ENCODE measurements at places on chromosomes 11 and 22.
A peak's percentile ranks its signal among the peaks of the same experiment; 100 is the strongest.

GRCh38 chr22:45964372-45964771 lies 12.6 kb downstream of the WNT7B start:
- DNase-seq = no peak

- DNase-seq = no peak
These were observed 23.6 kb downstream of the FLI1 start for GRCh38 chr11:128717516-128717915.

DNA sequence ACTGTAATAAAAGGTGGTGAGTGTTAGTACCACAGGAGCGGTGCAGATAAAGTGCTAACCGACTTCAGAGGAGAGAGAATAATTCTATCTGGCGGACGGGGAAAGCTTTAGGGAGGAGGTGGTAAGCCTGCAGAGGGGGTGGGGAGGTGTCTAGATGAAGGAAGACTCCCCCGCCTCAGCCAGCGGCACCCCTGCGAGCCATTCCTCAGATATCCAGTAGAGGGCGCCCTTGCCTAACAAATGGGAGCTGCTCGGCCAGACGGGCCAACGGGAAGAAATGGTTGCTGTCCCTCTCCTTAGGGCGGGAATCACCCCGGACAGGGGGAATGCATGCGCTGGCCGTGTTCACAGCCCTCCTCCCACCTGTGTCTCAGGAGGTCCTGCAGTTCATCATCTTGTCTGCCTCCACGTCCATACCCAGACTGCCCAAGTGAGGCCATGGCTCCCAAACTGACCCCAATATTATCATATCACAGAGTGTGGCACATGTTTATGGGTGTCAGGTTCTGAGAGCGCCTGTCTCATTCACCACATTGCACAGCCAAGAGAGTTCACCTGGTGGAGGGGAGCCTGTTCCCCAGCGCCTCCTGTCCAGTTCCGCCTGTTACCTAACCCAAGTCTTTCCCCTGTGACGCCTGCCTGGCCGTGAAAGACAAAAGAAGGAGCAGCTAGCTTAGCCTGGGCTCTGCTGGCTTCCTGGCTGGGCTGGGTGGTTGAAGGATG lies 85.5 kb downstream of the ST3GAL4 start:
- peak; percentile 12 for DNase-seq

DNA sequence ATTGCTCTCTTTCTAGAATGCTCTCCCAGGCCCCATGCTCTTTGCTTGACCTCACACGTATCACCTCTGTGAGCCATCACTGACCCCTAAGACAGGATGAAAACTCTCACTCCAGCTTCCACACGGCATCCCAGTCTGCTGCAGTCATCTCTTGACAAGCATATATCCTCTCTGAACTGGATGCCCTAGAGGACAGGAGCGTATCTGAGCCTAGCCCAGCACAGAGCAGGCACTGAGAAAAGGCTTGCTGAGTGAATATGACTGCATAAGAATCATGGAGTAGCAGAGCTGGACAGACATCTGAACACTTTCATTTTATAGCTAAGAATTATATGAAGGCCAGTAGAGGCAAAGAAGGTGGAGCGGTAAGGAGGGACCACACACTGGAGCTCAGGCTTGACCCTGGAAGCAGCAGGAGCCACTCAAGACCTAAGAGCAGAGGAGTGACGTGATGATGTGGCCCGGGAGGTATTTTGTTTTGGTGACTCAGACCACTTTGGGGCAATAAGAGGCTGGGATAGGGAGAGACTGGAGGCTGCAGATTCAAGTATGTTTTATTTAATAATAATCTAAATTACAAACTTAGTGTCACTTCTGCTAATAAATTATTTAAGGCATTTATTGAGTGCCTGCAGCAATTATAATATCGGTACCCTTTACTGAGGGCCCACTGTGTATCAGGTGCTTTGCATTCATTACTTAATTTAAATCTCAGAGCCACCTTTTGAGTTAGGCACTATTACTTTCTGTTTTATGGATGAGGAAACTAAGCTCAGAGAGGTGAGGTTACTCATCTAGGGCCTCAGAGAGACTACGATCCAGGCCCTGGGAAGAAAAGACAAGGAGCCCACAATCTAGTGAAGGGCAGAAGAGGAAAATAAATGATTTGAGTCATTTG lies 42.6 kb downstream of the MAP6 start:
- DNase-seq = no peak

GRCh38 chr22:44580176-44581095 lies 82.4 kb upstream of the RTL6 start:
- DNase-seq = no peak

GRCh38 chr22:27757928-27758525 lies 43.5 kb downstream of the MN1 start:
- DNase-seq = no peak

All from NCI-H446 treated with DMSO at 0.1 percent for 48 hours (cell line).